ENCODE measurements at places on chromosomes 1 and 21. TPM values are rescaled to one million over a fixed set of nuclear protein-coding genes. Genes with fewer than 3 reads are reported as not detected.
A peak's percentile ranks its signal among the peaks of the same experiment; 100 is the strongest.

DNA sequence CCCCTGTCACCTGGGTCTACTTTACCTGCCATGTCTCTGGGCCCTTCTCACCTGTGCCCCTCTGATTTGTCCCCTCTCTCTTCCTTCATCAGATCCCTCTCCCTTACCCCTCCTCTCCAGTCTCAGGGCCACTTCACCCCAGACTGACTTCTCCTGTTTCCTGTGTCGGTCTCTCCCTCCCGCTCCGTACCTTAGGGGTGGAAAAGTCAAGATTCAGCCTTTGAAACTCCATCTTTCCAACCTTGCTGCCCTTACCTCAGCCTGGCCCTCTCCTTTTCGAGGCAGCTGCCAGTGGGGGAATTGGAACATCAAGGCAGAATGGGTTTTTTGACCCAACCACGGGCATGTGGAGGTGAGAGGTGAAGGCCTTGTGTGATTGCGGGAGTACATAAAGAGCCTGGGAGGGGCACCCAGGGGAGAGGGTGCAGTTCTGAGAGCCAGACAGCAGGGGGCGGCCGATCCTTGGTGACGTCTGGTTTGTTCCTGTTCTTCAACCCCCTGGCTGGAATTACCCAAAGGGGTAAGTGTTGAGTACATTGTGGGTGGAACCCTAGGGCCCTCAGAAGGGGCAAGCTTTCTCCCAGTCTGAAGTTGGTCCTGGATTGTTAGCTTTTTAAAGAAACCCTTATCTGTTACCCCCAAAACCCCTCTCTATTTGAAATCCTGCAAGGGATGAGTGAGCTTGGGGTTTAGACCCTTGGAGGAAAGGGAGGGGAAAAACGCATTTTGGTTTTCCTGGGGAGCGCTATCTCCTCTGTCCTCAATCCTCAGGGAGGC lies 12.3 kb upstream of the DMBX1 start:
- peaks cover 40% of the 10 kb centered on the region for H3K4me1 ChIP-seq
- H3K27ac ChIP-seq, result no peak overlapping the region

GRCh38 chr1:18109058-18109755 lies 1.6 kb downstream of the IGSF21 start:
- H3K4me3 ChIP-seq, result no peak overlapping the region
- H3K27ac ChIP-seq, result no peak overlapping the region
- no peaks in the 10 kb centered on the region for H3K36me3 ChIP-seq
- peaks cover 5% of the 10 kb centered on the region for H3K4me1 ChIP-seq
- DNase-seq, result no peak

DNA sequence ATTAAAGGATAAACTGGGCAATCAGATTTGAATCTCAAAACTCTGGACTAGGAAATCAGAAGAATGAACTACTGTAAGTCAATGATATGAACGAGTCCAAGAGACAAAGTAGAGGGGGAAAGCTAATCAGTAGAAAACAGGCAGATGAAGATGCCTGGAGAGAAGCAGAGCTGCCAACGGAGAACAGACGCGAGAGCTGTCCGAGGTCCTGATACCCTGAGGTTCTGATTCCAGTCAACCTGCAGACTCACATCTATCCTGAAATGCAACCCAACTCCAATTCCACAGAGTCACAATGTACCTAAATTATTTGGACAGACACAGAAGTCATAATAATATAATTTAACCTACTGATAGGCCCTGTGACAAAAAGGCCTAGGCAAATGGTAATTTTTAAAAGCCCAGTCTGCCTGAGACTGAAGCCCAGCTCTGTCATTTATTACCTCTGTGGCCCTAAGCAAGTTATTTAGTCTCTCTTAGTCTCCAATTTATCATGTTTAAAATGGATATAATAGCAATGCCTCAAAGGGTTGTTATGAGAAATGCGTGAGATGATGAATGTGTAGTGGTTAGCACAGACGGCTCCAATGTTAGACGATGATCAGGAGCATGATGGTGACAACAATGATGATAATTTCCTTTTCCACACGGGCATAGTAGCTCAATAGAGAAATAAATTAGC lies 33.4 kb downstream of the RGS7 start:
- H3K36me3 ChIP-seq, result no peaks in the 10 kb centered on the region
- DNase-seq, result no peak
- no peak overlapping the region for H3K27ac ChIP-seq
- H3K27me3 ChIP-seq, result no peaks in the 10 kb centered on the region
- no peak overlapping the region for H3K4me3 ChIP-seq

GRCh38 chr1:75984781-75985180 lies 52.6 kb upstream of the ASB17 start:
- H3K4me1 ChIP-seq, result no peaks in the 10 kb centered on the region
- no peak overlapping the region for H3K27ac ChIP-seq
- H3K36me3 ChIP-seq, result no peaks in the 10 kb centered on the region
- no peak for DNase-seq
- no peak overlapping the region for H3K4me3 ChIP-seq

- H3K4me1 ChIP-seq, result no peaks in the 10 kb centered on the region
- peaks cover 17% of the 10 kb centered on the region for H3K27me3 ChIP-seq
- no peak for DNase-seq
- H3K36me3 ChIP-seq, result no peaks in the 10 kb centered on the region
Observed at GRCh38 chr1:223472057-223472456, 78.8 kb downstream of the CCDC185 start.

GRCh38 chr1:151629278-151629677 lies 17.4 kb downstream of the SNX27 start:
- H3K36me3 ChIP-seq, result peaks cover 23% of the 10 kb centered on the region
- no peak for DNase-seq
- H3K4me1 ChIP-seq, result peaks cover 6% of the 10 kb centered on the region
- H3K27ac ChIP-seq, result no peak overlapping the region
- no peaks in the 10 kb centered on the region for H3K27me3 ChIP-seq
- H3K4me3 ChIP-seq, result no peak overlapping the region

GRCh38 chr1:223717695-223718363 lies 5.5 kb downstream of the CAPN2 start:
- peak overlapping the region; percentile 90 for H3K27ac ChIP-seq
- DNase-seq, result no peak
- H3K36me3 ChIP-seq, result peaks cover 32% of the 10 kb centered on the region
- H3K4me3 ChIP-seq, result no peak overlapping the region
- no peaks in the 10 kb centered on the region for H3K27me3 ChIP-seq

- no peak overlapping the region for H3K4me3 ChIP-seq
- no peak for DNase-seq
- H3K4me1 ChIP-seq, result no peaks in the 10 kb centered on the region
- H3K27me3 ChIP-seq, result no peaks in the 10 kb centered on the region
Observed at GRCh38 chr1:240649733-240650721, 38.1 kb upstream of the GREM2 start.

DNA sequence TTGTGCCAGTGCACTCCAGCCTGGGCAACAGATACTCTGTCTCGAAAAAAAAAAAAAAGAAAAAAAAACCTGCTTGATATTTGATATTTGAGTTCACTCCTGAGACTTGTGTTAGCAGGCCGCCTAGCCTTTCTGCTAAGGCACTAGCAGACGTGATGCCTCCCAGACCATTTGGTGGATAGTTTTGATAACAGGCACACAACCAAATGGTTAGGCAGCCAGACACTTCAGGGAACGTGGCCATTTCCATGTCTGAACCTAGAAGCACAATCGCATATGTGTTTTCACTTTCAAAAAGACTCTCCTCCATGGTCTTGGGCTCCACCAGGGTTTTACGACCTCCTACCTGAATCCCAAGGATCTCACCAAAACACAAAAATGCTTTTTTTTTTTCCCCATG lies 1319.5 kb downstream of the BRINP3 start:
- H3K4me3 ChIP-seq, result no peak overlapping the region
- no peaks in the 10 kb centered on the region for H3K27me3 ChIP-seq
- H3K36me3 ChIP-seq, result no peaks in the 10 kb centered on the region
- H3K27ac ChIP-seq, result no peak overlapping the region
- DNase-seq, result no peak

DNA sequence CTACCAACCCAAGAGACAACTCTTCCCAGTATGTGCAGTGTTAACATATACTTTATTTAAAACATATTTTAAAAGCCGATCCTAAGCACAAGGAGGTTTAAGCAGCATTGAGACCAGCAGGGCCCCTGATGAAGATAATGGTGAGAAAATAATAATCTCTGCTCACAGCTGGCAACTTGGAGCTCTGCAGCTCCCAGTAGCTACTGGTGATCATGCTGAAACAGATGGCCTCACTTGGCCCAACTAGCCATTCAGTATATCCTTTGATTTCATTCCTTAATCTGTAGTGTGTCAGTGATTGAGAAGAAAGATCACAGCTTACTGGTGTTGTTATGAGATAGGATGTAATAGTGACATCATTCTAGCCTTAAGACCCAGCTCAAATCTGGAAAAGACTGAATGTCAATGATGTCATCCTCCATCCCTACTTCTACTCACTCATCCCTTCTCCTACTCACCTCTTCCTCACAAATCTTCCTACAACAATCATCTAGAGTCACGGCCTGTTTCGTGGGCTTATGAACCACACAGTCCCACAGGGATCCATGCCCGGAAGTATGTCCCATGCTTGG lies 817.9 kb downstream of the PLA2G4A start:
- no peaks in the 10 kb centered on the region for H3K4me1 ChIP-seq
- H3K36me3 ChIP-seq, result no peaks in the 10 kb centered on the region
- no peak overlapping the region for H3K4me3 ChIP-seq
- no peak overlapping the region for H3K27ac ChIP-seq
- no peak for DNase-seq
- no peaks in the 10 kb centered on the region for H3K27me3 ChIP-seq

GRCh38 chr1:48547561-48548220 lies 75.7 kb upstream of the SPATA6 start:
- no peak for DNase-seq
- H3K27me3 ChIP-seq, result peaks cover 4% of the 10 kb centered on the region
- H3K36me3 ChIP-seq, result no peaks in the 10 kb centered on the region
- H3K27ac ChIP-seq, result no peak overlapping the region
- H3K4me1 ChIP-seq, result no peaks in the 10 kb centered on the region
- H3K4me3 ChIP-seq, result no peak overlapping the region

- H3K27ac ChIP-seq, result no peak overlapping the region
- no peaks in the 10 kb centered on the region for H3K36me3 ChIP-seq
- peaks cover 10% of the 10 kb centered on the region for H3K4me1 ChIP-seq
- H3K4me3 ChIP-seq, result no peak overlapping the region
- DNase-seq, result no peak
- no peaks in the 10 kb centered on the region for H3K27me3 ChIP-seq
Observed at GRCh38 chr1:52738893-52739292, 12.6 kb downstream of the ZYG11B start.

DNA sequence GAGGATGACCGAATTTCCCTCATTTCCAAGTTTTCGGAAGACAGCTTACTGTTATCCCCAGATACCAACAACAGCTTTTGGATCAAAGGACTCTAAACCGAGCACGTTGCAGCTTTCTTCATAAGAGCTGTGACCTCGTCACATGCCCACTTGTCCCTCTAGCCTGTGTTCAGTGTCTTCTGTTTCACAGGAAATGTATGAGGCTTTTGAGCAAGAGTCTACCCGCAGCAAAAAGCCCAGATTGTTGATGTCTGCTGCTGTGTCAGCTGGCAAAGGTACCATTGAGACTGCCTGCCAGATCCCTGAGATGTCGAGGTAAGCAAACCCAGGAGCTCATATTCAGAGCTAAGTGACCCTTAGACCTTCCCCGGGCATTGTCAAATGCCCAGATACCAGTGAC lies 24.1 kb downstream of the CHI3L2 start:
- no peak overlapping the region for H3K4me3 ChIP-seq
- no peaks in the 10 kb centered on the region for H3K4me1 ChIP-seq
- no peak for DNase-seq
- H3K27ac ChIP-seq, result no peak overlapping the region
- no peaks in the 10 kb centered on the region for H3K36me3 ChIP-seq

GRCh38 chr1:93904228-93904627 lies 5.0 kb downstream of the GCLM start:
- H3K4me1 ChIP-seq, result peaks cover 29% of the 10 kb centered on the region
- no peak overlapping the region for H3K4me3 ChIP-seq
- peaks cover 11% of the 10 kb centered on the region for H3K36me3 ChIP-seq
- peak overlapping the region; percentile 57 for H3K27ac ChIP-seq
- DNase-seq, result no peak

The ACTN2 gene
- not detected for total RNA-seq

The FCRL1 gene
- 111 TPM for total RNA-seq

The LRRC38 gene
- total RNA-seq, result not detected

The PCSK9 gene
- not detected for total RNA-seq

The DNASE2B gene
- not detected for total RNA-seq
